ENCODE measurements at places on chromosomes 5 and 9.

GRCh38 chr9:136455043-136456002, 15.7 kb upstream of the INPP5E start:
- DNase-seq = no peak

DNA sequence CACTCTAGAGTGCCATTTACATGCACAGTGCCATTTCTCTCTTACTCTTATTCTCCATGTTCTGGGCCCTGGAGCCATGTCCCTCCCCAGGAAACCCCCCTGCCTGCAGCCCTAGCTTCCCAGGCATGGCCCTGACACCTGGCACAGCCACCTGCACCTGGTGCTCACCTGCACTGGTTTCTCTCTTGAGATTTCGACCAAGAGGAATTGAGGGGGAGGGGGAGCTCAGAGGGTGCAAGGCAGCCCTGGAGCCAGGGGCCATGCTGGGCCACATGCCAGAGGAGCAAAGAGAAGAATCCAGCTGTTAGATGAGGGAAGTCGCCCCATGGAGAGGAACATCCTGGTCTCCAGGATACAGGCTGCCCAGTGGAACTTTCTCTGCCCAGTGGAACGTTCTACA, 65.0 kb upstream of the RAPGEF1 start:
- no peak for DNase-seq

- DNase-seq = no peak
These were observed 173.2 kb downstream of the CCDC192 start for GRCh38 chr5:127876384-127876783.

- DNase-seq = no peak
These were observed 93.7 kb downstream of the JAKMIP2 start for GRCh38 chr5:147688656-147689356.

GRCh38 chr5:127660047-127660733, 11.3 kb downstream of the CTXN3 start:
- DNase-seq = no peak

- DNase-seq = no peak
These were observed 126.3 kb upstream of the FOXD4L5 start for GRCh38 chr9:65411336-65411735.

DNA sequence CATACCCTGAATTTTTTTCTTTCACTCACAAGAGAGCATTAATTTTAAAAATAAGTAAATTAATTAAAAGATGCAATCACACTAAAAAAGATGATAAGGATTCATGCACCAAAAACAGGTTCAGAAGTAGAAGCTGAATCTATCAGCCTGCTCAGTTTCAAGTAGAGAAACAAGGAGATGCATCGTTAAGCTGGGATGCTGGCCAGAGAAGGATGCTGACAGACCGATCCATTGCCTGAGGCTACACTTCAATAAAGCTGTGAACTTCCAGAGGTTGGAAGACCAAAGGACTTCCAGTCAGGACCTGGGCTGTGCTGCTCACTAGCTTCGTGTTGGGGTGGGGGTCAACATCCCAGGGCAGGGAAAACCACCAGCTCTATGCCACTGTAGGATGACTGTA, 457.7 kb downstream of the EFNA5 start:
- DNase-seq = no peak

DNA sequence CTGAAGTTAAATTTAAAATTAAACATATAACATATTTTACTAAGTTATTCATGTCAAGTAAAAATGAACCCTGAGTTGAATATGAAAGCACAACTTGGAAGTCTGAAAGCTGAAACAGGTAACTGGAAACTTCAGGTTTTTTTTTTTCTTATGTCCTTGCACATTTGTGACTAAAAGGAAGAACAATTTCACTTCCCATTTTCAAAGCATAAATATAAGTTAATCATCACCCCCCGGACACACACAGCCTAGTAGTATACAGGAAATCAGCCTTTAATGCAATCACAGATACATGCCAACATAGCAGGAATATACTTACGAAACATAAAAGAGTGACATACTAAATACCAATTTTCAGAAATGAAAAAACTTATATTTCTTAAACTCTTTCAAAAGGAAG, 225.9 kb downstream of the RFX3 start:
- DNase-seq = no peak

DNA sequence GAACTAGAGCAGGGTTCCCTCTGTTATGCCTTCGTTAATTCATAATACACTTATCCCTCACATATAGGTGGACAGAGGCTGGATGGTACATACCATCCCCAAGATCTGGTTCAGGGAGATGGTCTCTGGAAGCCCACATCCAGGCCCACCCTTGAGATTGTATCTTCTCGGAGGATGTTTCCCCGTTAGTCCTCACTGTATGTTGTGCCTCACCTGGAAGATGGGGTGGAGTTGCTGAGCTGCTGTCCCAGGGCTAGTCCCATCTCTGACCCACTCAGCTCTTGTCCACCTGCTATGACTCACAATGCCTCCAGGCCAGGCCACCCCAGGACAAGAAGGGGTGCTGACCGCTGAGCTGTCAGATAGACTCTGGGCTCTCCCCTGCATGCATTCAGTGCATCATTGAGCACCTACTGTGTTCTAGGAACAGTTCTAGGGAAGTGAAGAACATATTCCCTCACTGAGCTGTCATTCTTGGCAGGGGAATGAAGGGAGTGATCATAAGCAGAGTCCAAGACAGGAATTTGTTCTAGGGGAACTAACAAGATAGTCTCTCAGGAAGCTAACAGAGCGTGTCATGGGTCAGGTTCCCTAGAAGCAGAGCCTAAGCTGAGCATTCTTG, at the start of gene CBY3:
CBY3 (minus strand) TSS at position 255 of the 622 bp plus-strand sequence; CDS start at position 139, 116 bp downstream.
- no peak for DNase-seq

- no peak for DNase-seq
These were observed 80.9 kb downstream of the ADAMTS16 start for GRCh38 chr5:5220901-5221631.

DNA sequence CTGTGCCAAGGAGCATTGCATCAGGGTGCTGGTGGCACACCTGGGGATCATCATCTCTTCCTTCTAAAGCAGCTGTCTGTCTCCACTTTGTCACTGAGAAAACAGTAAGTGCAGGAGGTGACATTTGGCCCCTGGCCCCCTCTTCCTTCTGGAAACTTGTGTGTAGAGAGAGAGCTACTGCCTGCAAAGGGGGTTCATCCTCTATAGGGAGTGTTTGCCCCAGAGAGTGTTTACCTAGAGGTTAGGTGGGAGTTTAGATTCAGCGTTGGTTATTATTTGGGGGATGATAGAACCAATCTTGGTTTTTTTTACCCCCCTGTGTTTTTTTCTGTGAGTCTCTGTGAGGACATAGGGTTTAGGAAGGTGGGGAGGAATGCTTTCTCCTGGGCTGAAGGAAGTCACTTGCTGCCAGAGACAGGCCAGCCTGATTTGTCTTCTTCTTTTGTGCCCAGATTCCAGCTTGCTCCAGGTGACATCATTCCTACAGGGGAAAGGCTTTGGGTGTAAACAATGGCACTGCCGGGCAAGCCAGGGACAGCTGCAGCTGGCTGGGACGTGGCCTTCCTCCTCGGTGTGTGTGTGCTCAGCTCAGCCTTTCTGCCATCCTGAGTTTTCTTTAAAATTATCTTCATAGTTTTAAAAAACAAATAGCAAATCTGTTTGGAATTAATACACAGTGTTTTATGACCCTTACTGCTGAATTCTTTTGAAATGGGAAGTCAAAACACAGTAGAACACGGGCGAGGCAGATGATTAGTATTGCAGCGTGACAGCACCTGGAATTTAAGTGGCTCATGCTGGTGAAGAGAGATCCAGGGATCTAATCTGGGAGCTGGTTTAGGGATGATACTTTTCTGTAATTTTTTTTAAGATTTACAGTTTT, 24.5 kb downstream of the PRRC2B start:
- no peak for DNase-seq

DNA sequence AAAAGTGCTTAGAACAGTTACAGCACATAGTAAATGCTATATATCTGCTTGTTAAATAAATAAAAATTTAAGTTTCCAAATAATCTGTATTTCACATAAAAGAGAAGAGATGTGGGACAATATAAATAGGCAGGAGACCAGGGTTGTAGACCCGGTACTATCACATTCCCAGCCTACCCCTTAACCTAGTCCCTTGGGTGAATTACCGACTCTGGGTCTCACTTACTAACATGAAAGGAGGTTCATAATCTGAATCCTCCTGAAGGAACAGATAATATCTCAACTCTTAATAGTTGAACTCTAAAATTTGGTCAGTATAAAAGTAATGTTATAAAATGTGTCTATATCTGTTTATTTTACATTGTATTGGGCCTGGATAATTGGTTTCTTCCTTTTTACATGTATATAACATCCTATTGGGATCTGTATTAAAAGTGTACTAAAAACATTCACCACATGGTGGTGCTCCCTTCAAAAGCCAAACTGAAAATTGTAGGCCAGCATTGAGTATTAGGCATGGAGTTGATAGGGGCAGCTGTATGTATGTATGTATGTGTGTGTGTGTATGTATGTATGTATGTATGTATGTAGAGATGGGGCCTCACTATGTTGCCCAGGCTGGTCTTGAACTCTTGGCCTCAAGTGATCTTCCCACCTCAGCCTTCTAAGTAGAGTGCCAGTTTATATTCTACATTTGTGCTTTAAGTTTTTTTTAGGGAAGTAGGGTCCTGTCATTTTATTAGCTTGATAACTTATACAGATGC, 64.2 kb upstream of the ABL1 start:
- no peak for DNase-seq

GRCh38 chr5:94422812-94423211, 195.6 kb downstream of the KIAA0825 start:
- no peak for DNase-seq

DNA sequence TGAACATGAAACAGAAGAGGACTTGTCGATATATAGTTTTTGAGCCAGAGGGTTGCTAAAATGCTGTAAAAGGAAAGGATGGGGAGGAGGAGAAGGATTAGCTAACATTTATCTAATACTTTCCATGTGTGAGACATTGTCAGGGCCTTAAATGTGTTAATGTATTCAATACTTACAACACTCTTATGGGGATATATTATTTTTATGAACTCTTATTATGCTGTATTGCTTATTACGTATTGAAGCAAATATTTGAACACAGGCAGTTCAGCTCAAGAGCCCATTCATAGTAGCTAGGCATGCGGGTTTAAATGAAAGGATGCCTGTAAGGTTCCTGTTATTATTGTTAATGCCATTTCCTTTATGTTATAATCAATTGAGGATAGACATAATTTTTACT, 391.5 kb downstream of the CCDC171 start:
- no peak for DNase-seq

GRCh38 chr9:113155911-113156588, 5.2 kb downstream of the SLC31A2 start:
- DNase-seq = no peak

- no peak for DNase-seq
These were observed 16.3 kb upstream of the DENND1A start for GRCh38 chr9:123946101-123946821.

DNA sequence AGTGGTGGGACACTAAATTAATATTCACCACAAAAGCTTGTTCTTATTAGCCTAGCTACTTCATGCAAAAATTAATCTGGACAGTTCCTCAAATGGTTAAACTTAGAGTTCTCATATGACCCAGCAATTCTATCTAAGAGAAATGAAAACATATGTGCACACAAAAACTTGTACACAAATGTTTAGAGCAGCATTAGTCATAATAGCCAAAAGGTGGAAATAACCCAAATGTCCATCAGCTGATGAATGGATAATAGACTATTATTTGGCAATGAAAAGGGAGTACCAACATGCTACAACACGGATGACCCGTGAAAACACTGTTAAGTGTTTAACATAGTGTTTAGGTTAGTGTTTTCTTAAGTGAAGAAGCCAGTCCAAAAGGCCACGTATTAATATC, 32.8 kb upstream of the TNIP1 start:
- DNase-seq = no peak

GRCh38 chr9:93119953-93120845, 13.9 kb downstream of the NINJ1 start:
- DNase-seq = no peak

DNA sequence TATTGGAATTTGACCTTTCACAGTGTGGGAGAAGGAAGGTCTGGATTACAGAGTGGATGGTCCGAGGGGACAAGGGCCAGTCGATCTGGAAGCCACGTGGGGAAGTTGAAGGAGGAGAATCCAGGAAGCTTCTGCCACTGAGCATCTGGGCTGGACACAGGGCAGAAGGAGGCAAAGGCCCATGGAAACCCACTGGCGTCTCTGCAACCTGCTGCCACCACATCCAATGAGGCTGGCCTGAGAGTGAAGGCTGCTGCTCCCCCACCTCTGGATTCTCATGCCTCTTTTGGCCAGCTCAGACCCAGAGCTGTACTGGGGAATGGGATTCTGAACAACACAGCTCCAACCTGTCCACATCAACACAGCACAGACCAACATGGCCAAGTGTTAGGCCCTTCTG, 48.9 kb upstream of the BOD1 start:
- no peak for DNase-seq

GRCh38 chr9:110258690-110259091, 2.4 kb upstream of the TXN start:
- no peak for DNase-seq

DNA sequence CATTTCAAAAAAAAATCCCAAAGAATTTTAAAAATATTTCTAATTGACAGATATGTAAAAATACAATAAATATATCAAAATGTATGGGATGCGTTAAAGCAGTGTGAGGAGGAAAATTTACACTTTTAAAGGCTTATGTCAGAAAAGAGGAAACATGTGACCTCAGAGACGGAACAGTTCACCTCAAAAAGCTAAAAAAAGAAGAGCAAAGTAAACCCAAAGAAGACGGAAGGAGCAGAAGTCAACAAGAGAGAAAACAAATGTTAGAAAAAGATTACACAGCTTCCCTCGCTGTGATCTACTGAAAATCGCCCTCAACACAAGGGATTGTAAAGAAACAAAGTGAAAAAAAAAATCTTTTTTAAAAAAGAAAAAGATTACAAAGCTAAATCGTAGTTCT, 186.9 kb downstream of the AUH start:
- DNase-seq = no peak

DNA sequence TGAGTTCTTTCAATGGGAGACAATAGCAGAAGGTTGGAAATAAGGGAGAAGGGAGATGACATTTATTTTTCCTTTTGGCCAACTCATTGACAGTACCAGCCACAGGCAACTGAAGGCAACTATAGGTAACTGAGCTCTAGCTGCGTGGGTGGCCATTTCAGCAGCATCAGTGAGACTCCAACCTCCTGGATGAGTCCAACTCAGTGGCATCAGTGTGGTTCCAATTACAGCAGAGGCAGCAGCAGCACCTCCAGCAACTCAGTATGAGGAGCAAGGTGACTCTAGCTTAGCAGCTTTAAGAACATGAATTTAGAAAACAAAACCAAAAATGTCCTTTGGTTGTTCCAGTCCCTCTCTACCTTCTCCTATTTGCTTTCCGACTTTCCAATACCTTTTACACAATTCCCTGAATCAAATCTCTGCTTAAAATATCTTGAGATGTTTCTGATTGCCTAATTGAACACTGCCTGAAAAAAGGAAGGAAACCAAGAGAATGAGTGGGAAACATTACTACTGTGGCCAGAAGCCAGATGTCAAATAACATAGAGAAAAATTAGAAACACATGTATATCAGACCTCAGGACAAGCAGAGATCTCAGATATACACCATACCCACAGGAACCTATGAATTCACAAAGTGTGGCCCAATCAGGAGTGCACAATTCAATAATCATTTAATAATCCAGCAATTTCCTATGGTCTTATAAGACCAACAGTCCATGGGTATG, 166.5 kb upstream of the RORB start:
- no peak for DNase-seq
